ENCODE measurements at places on chromosomes 4 and X. TPM values are rescaled to one million over a fixed set of nuclear protein-coding genes. Genes with fewer than 3 reads are reported as not detected.

Gene PUDP
- total RNA-seq = 14.4 TPM

Gene SMAD1
- total RNA-seq = 48.6 TPM

Gene SCML1
- 14.9 TPM for total RNA-seq

Gene RAP2C
- total RNA-seq = 15.3 TPM

Gene FDCSP
- not detected for total RNA-seq

Gene ALB
- total RNA-seq = 2.4 TPM

Gene USP27X
- total RNA-seq = 1.3 TPM

Gene NWD2
- 0.84 TPM for total RNA-seq

Gene PAQR3
- 12.9 TPM for total RNA-seq

Gene FMR1
- total RNA-seq = 48.0 TPM

Gene C1QTNF7
- 11.0 TPM for total RNA-seq

Gene GAGE13
- total RNA-seq = not detected

Gene SPANXA1
- total RNA-seq = not detected

Gene MAGEE2
- total RNA-seq = not detected

Gene BMX
- 2.3 TPM for total RNA-seq

Gene STPG2
- total RNA-seq = 1.5 TPM

Gene EPGN
- not detected for total RNA-seq

Gene PASD1
- total RNA-seq = not detected

Gene CENPVL1
- total RNA-seq = not detected

Gene SYP
- total RNA-seq = 7.4 TPM

Gene TMEM156
- total RNA-seq = 0.66 TPM

Gene LONRF3
- total RNA-seq = 20.4 TPM

Gene SPATA4
- 0.44 TPM for total RNA-seq

Gene NELFA
- 32.9 TPM for total RNA-seq

Gene ADH1A
- 1.8 TPM for total RNA-seq

Gene UGT2B15
- not detected for total RNA-seq

Gene SYTL4
- 33.3 TPM for total RNA-seq

Gene ENPEP
- total RNA-seq = 4.2 TPM

Gene AMMECR1
- total RNA-seq = 3.0 TPM

Gene OPRPN
- total RNA-seq = not detected

Gene VEGFC
- 8.6 TPM for total RNA-seq

Gene LRIT3
- total RNA-seq = 0.44 TPM

Gene CENPE
- total RNA-seq = 1.3 TPM

Gene AMTN
- not detected for total RNA-seq

Gene PCDH18
- total RNA-seq = 61.3 TPM

Gene ITIH6
- not detected for total RNA-seq

Gene DCAF8L2
- not detected for total RNA-seq

Gene VSIG4
- 97.5 TPM for total RNA-seq

Gene TMEM31
- not detected for total RNA-seq

Gene RNF212
- total RNA-seq = 7.3 TPM

Gene AWAT2
- not detected for total RNA-seq

Gene PPP1R2C
- total RNA-seq = not detected

Measured in tibial nerve (tissue), 4 donors.